Effector CD8-positive, alpha-beta T cell (primary cell): ENCODE measurements at places on chromosomes 2 and 18.

DNA sequence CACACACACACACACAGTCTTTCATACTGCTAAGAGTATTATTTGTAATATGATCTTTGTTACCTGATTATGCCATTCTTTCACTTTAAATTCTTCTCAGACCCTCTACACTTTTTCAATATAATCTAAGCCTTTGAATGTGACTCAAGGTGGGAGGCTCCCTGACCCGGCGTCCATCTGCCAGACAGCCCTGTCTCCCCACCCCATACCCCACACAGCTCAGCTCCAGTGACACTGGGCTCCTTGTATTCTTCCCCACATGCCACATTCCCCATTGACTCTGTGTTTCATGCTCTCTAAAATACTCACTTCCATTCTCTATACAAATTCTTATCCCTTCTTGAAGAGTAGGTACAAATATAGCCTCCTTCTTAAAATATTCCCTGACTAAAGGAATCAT, 442.2 kb downstream of the TGIF1 start:
- DNase-seq: no peak

GRCh38 chr18:54772056-54772455, 56.2 kb upstream of the RAB27B start:
- DNase-seq: no peak

- no peak for DNase-seq
Observed at GRCh38 chr2:73993376-73993775, 8.7 kb downstream of the TET3 start.

DNA sequence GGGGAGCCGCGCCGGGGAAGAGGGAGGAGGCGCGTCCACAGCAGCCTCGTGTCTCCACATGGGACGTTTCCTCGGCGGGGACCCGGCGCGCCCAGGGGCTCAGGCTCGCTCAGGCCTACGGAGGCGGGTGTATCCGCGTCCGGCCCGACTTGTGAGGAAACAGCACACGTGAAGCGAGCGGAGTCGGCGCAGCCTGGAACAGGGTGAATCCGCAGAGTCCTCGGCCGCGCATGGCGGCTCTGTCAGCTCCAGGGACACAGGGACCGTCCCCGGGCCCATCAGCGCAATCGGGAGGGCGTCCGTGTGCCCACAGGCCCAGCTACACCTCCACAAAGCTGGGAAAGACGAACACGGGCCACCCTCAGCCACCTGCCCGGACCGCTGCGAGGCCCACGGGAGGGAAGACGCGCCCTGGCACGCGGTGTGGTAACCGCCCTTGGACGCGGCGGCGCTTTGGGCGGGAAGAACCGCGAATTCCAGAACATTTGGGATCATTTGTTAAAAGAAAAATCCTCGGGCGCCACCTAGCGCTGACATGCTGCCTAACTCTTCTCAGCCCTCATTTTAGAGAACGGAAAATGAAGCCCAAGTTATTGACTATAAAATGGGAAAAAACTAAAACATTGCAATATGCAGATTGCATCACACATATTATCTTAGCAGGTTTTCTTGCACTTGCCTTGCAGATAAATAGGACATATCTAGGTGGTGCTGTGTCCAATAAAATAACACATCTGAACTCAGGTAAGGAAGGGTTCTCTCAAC, 40.4 kb downstream of the TMEM18 start:
- peak; percentile 38 for DNase-seq

DNA sequence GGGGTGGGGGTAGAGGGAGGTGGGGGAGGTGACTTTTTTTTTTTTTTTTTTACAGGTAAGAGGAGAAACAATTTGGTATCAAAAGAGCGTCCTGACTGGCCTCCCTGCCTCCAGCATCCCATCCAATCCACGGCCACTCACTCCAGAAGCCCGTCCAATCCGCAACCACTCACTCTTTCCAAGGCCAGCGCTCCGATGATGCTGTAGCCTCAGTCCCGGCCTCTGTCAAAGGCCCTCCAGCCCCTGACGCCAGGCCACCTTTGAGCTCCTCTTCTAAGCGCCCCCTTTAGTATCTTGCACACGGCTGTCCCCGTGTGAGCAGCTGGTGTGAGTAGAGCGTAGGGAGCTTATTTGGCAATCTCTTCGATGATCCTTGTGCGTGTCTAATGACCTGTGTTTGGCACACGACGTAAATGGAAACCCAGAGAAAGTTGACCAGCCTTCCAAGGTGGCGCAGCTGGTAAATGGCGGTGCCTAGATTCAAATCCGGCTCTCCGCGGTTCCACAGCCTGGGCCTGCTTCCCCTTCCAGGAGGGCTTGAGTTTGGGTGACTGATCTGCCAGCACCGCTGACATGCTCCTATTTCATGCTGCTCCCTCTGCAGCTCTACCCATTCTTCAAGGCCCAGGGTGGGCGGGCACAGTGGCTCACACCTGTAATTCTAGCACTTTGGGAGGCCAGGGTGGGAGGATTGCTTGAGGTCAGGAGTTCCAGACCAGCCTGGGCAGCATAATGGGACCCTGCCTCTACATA, 23.8 kb upstream of the PXDN start:
- DNase-seq: no peak

DNA sequence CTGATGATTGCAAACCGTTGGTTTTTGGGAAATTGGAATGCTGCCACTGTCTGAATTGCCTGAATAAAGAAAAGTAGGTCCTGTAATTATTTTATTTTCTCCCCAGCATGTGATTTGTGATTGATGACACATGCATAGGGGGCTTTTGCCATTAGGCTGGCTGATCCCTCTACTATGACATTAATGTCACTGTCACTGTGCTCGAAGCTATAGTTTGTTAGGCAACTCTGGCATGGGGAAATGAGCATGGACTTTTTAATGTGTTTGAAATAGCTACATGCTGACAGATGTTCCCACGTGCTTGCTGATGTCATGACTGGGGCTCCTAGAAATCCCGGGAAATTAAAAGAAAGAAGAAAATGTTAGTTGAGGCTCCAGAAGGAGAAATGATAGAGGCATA, 99.1 kb downstream of the HRH4 start:
- no peak for DNase-seq

DNA sequence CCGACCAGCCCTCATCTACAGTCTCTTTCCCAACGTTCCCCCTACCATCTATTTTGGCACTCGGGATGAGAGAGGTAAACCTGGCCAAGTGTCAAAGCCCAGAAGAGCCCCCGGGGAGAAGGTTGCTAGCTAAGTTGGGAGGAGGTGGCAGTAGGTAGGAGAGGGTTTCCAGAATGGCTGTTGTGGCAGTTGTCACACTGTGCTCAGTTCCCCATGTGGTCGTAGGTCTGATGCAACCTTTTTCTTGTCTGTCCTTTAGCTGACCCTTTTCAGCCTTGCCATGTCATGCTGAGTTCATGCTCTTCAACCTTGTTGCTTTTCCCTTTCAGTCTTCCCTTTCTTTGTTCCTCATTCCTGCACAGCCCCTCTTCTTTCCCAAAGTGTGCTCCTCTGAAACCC, 34.5 kb downstream of the TTLL4 start:
- no peak for DNase-seq

GRCh38 chr18:64851726-64852125, 702.8 kb upstream of the LINC00305 start:
- no peak for DNase-seq

DNA sequence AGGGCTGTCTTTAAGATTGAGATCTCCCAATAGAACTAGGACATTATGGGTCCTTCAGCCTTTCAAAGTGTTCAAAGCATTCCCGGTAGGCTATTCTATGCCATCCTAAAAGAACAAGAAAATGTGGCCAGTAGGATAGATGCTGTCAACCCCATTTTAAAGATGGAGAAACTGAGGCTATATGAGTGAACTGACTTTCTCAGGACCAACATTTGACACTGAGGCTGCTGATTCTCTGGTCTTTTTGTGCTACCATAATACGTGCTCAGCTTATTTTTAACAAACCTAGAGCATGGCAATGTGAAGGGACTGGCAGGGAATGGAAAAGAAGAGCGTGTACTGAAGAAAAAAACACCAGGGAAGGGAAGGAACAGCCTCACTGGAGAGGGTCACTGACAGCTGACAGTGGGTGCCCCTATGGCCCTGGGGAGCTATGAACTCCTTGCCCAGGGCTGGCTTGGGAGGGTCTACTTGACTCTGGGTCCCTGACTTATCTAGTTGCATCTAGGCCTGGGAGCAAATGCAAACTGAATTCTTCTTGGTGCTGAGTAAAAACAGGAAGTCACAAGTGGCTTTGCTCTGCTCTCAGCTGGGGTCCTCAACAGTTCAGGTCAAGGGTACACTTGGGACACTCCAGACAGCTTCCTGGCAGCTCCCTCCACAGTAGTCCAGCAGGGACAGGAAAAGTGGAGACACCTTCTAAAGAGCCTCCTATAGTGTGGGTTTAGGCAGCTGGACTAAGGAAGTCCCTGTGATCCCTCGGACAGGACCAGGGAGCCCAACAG, 2.3 kb downstream of the CYRIA start:
- no peak for DNase-seq

DNA sequence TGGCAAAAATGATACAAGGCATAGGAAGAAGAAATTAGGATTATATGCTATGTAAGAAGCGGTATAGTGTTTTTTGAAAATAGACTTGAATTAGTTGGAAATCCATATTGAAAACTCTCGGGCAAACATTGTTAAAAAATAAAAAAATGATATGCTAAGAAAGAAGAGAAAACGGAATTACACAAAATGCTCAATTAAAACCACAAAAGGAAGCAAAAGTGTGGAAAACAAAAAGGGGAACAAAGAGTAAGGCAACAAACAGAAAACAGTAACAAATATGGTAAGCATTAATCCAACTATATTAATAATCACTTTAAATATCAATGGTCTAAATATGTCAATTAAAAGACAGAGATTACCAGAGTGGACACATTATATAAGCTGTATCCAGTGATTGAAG, 58.4 kb downstream of the TXNL1 start:
- no peak for DNase-seq

GRCh38 chr2:177201919-177202346, 10.7 kb upstream of the HNRNPA3 start:
- no peak for DNase-seq

GRCh38 chr2:236820763-236821344, 251.2 kb downstream of the ACKR3 start:
- DNase-seq: no peak

DNA sequence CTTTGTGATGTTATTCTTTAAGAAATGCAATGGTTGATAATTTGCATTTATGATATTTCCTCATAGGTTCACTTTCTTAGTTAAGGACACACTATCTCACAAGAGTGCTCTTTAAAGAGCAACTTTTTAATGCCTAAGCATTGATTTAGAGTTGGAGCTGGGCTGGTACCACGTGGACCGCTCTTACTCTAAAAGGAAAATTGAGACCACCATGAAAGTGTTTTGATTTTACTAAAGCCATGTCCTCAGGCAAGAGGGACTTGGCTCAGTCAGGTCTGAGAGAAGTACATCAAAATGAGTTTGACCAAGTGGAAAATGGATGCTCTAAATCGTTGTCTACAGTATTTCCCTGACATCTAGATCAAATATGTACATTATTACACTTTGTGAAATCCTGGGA, 302.4 kb downstream of the LRRTM1 start:
- no peak for DNase-seq

GRCh38 chr2:233082931-233083755, 23.0 kb downstream of the INPP5D start:
- no peak for DNase-seq

DNA sequence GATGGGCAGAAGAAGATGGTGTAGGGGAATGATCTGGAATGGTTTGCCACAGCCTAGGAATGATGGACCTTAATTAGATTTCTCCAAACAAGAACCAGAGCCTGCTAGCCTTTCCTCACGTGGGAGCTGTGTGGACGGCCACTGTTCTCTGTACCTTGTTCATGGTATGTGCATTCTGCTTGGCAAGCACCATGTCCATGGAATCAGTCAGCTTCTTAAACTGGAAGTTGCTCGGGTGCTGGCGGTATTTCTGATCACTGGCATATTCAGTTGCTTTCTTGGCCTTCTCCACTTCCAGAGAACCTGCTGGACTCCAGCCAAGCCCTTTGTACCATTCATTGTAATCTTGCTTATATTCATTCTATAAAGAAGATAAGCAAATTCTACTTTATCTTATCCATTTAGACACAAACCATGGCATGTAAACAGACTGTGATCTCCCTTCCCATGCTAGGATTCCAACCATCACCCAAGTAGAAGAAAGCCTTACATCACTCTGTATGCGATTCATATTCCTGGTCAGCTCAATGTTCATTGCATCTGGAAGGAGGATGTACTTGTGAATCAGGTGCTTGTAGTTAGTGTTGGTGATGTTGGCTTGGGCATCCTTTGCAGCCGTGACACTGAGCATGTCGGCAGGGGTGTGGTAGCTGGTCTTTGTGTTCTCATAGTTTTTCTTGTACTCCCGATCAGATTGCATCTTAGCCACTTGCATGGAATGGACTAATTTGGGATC, 78.4 kb downstream of the NEB start:
- no peak for DNase-seq
